ENCODE measurements at places on chromosomes 5 and 9. TPM values are rescaled to one million over a fixed set of nuclear protein-coding genes. Genes with fewer than 3 reads are reported as not detected.

- H3K4me1 ChIP-seq = no peaks in the 10 kb centered on the region
- no peak for DNase-seq
- H3K36me3 ChIP-seq = no peaks in the 10 kb centered on the region
- H3K27me3 ChIP-seq = peaks cover 7% of the 10 kb centered on the region
Observed at GRCh38 chr5:160619381-160619780, 197.7 kb downstream of the PTTG1 start.

- no peak overlapping the region for H3K27ac ChIP-seq
- no peak for DNase-seq
- H3K36me3 ChIP-seq = no peaks in the 10 kb centered on the region
- H3K4me3 ChIP-seq = no peak overlapping the region
- peaks cover 10% of the 10 kb centered on the region for H3K27me3 ChIP-seq
- no peaks in the 10 kb centered on the region for H3K4me1 ChIP-seq
Observed at GRCh38 chr9:90517103-90517502, 125.5 kb downstream of the DIRAS2 start.

GRCh38 chr5:172642486-172642885 is 1.4 kb downstream of the NEURL1B start:
- DNase-seq = no peak
- peaks cover 35% of the 10 kb centered on the region for H3K27me3 ChIP-seq
- H3K4me3 ChIP-seq = peak overlapping the region; percentile 62
- H3K36me3 ChIP-seq = no peaks in the 10 kb centered on the region
- H3K27ac ChIP-seq = no peak overlapping the region

DNA sequence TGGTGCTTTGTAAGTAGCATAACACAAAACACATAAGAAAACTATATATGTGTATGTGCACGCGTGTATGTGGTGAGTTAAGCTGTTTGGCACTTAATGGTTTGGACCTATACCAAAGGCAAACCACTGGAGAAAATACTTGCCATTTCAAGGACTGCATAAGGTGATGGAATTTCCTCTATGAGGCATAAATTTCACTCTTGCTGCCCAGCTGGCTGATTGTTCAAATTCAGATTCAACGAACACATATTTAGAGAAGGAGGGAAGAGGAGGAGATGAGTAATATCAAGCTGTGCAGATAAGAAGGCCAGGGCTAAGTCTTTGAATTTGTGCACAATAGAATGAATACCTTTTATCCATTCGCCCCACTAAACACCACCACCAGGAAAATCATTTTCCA is 470.6 kb upstream of the MPDZ start:
- no peaks in the 10 kb centered on the region for H3K4me1 ChIP-seq
- no peak overlapping the region for H3K4me3 ChIP-seq
- H3K27me3 ChIP-seq = no peaks in the 10 kb centered on the region
- no peak overlapping the region for H3K27ac ChIP-seq
- no peak for DNase-seq
- no peaks in the 10 kb centered on the region for H3K36me3 ChIP-seq

GRCh38 chr5:91183743-91184142 is 199.4 kb downstream of the ARRDC3 start:
- H3K4me1 ChIP-seq = peaks cover 23% of the 10 kb centered on the region
- H3K4me3 ChIP-seq = no peak overlapping the region
- peaks cover 2% of the 10 kb centered on the region for H3K36me3 ChIP-seq

- DNase-seq = peak; percentile 90
- H3K27me3 ChIP-seq = no peaks in the 10 kb centered on the region
- H3K4me3 ChIP-seq = peak overlapping the region; percentile 60
- H3K4me1 ChIP-seq = peaks cover 100% of the 10 kb centered on the region
Observed at GRCh38 chr5:132466433-132467286, 23.9 kb downstream of the IRF1 start.

DNA sequence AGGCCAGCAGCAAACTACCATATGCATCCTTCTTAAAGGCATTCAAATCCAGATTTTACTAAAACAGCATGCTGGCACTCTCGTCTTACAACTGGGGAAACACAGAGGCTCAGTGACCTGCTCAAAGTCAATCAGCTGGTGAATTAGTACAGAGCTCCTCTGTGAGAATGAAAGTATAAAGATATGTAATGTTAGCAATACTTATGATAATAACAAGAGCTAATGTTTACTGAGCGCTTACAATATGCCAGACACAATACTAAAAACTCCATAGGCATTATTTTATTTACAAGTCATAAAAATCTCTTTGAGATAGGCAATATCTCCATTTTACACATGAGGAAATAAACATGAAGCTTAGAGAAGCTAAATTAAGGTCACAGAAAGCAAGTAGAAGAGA is 28.6 kb downstream of the FKBP15 start:
- H3K4me1 ChIP-seq = peaks cover 7% of the 10 kb centered on the region
- no peaks in the 10 kb centered on the region for H3K27me3 ChIP-seq
- H3K27ac ChIP-seq = no peak overlapping the region
- peaks cover 52% of the 10 kb centered on the region for H3K36me3 ChIP-seq

DNA sequence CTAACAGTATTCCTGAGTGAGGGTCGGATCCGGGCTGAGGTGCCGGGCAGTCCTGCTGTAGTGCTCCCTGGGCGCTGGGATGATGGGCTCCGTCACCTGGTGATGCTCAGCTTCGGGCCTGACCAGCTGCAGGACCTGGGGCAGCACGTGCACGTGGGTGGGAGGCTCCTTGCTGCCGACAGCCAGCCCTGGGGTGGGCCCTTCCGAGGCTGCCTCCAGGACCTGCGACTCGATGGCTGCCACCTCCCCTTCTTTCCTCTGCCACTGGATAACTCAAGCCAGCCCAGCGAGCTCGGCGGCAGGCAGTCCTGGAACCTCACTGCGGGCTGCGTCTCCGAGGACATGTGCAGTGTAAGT is 15.2 kb downstream of the CRB2 start:
- H3K27me3 ChIP-seq = peaks cover 34% of the 10 kb centered on the region
- no peak for DNase-seq

DNA sequence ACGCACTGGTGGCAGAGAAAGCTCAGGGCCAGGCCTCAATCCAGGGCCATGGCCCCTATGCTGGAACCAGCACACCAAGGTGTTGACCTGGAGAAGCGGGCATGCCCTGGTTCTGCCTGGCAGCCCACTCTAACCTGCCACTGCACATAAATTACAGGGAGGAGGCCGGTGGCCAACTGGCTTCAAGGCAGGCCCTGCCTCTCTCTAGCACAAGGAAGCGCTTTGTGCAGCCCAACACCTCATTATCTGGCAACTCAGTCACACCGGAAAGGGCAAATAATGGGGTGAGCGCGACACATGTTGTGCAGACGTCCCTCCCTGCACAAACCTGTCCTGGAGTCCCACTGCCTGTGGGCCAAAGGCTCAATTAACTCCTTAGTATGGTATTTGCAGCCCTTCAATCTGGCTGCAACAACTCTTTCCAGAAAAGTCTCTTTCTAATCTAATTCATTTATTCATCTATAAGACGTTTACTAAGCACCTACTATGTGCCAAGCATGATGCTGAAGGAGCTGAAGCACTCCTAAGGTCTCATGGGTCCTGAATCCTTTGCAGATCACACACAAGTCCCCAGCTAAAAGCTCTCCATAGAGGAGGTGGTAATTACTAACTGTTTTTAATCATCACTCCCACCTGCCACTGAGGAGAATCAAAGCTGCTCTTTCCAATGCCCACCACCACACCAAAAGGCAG is 24.9 kb downstream of the SHB start:
- H3K27ac ChIP-seq = no peak overlapping the region
- no peak overlapping the region for H3K4me3 ChIP-seq
- peaks cover 2% of the 10 kb centered on the region for H3K27me3 ChIP-seq
- H3K36me3 ChIP-seq = no peaks in the 10 kb centered on the region
- DNase-seq = no peak

DNA sequence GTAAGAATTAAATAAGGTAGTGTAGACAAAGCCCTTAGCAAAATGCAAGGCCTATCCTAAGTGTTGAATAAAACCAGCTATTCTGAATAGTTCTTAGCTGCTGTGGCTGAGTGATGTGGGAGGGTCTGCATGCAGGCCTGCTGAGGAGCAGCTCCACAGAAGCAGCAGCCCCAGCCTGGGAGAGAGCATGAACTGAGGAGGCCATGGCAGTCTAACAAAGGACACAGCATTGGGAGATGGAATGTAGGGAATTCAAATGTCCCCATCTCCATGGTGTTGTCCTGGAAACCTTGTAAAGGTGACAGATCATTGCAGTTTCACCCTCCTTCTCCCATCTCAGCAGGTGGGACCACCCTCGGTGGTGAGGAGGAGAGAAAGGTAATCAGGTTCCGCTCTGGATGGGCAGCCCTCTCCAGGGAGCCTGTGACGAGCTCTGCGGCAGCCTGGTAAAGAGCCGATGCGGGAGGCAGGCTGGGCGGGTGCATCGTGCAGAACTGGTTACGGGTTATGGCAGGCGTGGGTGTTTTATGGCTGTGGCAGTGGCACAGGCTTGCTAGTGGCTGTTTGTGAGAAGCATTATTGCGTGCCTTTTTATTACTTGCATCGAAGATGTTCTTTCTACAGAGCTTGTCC is 199.9 kb upstream of the GLRA1 start:
- no peak for DNase-seq
- H3K27ac ChIP-seq = no peak overlapping the region
- H3K27me3 ChIP-seq = no peaks in the 10 kb centered on the region
- no peaks in the 10 kb centered on the region for H3K4me1 ChIP-seq
- H3K36me3 ChIP-seq = no peaks in the 10 kb centered on the region
- H3K4me3 ChIP-seq = no peak overlapping the region

- DNase-seq = no peak
- no peak overlapping the region for H3K4me3 ChIP-seq
- H3K36me3 ChIP-seq = no peaks in the 10 kb centered on the region
Observed at GRCh38 chr5:96247097-96247701, 185.8 kb downstream of the PCSK1 start.

DNA sequence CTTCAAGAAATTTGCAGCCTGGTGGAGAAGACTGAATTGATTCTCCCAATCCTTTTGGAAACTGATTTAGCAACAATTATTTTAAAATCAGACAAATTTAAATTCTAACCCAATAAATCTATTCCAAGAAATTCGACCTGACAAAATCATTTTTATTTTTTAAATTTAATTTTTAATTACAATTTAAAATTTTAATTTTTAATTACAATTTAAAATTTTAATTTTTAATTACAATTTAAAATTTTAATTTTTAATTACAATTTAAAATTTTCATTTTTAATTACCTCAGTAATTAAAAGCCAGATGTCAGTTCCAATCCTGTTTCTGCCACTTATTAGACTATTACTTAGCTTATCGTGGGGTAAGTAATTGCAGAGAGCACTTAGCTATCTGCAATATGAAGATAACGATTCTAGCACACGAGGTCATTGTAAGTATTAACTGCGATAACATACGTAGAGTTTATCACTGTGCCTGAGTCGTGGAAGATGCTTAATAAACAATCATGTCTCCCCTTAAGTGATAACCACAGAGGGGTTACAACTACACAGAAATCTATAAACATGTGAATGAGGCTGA is 346.4 kb upstream of the SLC24A2 start:
- no peak overlapping the region for H3K27ac ChIP-seq
- peaks cover 2% of the 10 kb centered on the region for H3K27me3 ChIP-seq
- peaks cover 17% of the 10 kb centered on the region for H3K4me1 ChIP-seq
- DNase-seq = no peak
- H3K4me3 ChIP-seq = no peak overlapping the region

GRCh38 chr9:33264003-33264472 is 470 bp downstream of the BAG1 start:
- peak; percentile 58 for DNase-seq
- H3K27ac ChIP-seq = peak overlapping the region; percentile 89
- H3K4me1 ChIP-seq = peaks cover 53% of the 10 kb centered on the region
- peak overlapping the region; percentile 84 for H3K4me3 ChIP-seq
- no peaks in the 10 kb centered on the region for H3K27me3 ChIP-seq

GRCh38 chr9:14277761-14278160 is 36.2 kb downstream of the NFIB start:
- no peak for DNase-seq
- no peak overlapping the region for H3K27ac ChIP-seq
- no peak overlapping the region for H3K4me3 ChIP-seq
- H3K4me1 ChIP-seq = peaks cover 3% of the 10 kb centered on the region
- H3K27me3 ChIP-seq = peaks cover 6% of the 10 kb centered on the region
- H3K36me3 ChIP-seq = no peaks in the 10 kb centered on the region

DNA sequence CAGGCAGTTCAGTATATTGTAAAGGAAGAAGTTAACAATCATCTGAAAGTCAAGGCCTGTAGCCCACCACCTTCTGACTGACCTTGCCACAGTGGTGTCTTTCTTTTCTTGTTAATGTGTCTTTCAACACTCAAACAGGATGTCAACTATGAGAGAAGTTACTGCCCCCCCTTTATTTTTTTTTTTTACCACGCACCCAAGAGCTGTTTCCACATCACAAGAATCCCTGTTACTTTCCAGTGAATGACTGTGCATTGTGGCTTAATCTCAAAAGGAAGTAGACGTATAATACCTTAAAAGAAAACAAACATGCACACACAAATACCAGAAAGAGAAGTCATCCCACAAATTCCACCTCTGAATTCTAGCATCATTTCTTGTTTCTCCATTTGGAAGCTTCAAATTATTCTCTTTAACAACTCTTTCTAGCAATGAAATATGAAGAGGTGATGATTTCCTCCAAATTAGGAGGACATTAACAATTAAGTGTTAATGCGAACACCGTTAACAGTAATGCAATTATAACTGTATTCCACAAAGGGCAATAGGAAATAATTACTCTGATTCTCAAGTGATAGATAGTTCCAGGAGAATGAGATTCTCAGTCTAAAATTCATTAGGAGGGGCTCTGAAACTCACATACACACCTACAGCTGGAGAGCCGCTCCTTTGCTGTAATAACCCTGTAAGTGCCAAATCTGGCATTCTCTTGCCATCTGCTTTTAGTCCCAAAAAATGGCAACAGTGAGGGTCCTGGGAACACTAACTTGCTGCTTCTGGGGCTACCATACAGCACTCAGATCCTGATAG is 201.0 kb downstream of the EFNA5 start:
- no peak overlapping the region for H3K27ac ChIP-seq
- H3K27me3 ChIP-seq = no peaks in the 10 kb centered on the region
- no peaks in the 10 kb centered on the region for H3K36me3 ChIP-seq

DNA sequence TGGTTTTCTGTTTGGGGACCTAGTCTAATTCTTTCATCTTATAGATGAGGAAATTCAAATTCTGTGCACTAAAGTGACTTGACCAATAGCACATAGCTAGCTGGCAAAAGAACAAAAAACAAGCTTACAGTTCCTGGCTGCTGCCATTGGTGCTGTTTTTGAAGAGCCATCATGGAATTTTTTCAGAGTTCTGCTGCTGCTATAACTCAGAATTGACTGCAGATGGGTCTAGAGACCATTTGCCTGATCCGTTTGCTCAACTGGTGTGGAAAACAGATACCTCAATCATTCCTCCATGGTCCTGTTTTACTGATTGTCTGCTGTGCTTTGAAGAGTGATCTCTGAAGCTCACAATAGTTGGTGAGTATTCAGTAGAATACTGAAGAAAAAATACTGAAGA is 15.2 kb downstream of the FBXL7 start:
- no peaks in the 10 kb centered on the region for H3K27me3 ChIP-seq
- H3K27ac ChIP-seq = no peak overlapping the region
- no peaks in the 10 kb centered on the region for H3K4me1 ChIP-seq
- no peak overlapping the region for H3K4me3 ChIP-seq

The CDC23 gene
- total RNA-seq = 34.1 TPM

The ISCA1 gene
- total RNA-seq = 21.4 TPM

The COL27A1 gene
- total RNA-seq = 0.47 TPM

The MARCHF3 gene
- total RNA-seq = 2.0 TPM

The RNF224 gene
- total RNA-seq = not detected

The SPINK6 gene
- not detected for total RNA-seq

The SPINK7 gene
- not detected for total RNA-seq

The TMEM252 gene
- not detected for total RNA-seq

The SPATA6L gene
- 0.29 TPM for total RNA-seq

All from activated CD8-positive, alpha-beta T cell treated with anti-CD3 and anti-CD28 coated beads, Interleukin-2, amount 10 ng/mL, durations not matched to agents 7 days and 5 days (primary cell).